ENCODE measurements at places on chromosomes 6 and 20.

DNA sequence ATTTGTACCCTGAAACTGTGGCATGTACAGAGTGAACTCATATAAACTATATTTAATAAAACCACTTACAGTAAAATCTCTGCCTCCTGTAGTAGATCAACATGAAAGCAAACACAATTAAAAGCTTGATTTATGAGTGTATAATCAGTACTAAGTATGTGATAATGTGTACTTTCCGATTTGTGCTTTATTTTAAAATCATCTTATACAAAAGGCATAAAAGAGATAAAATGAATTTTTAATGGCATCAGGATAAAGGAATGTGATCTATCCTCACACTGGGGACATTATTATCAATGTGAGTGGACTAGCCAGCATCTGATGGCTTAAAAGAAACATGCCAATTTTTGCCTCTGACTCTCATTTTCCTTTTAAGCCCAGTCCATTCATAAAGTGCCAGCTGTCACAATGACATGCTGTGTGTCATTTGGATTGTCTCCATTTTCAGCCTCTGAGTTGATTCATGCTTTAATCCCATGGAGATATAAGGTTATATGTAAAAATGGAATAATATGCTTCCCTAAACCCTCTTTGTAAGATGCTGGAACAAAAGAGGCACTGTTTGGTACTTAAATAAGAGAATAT lies 831.6 kb upstream of the EYS start:
- peaks cover under 1% of the 10 kb centered on the region for H3K36me3 ChIP-seq
- H3K27me3 ChIP-seq = no peaks in the 10 kb centered on the region
- no peak for DNase-seq
- no peak overlapping the region for H3K27ac ChIP-seq
- peaks cover 4% of the 10 kb centered on the region for H3K4me1 ChIP-seq

- peaks cover 2% of the 10 kb centered on the region for H3K27me3 ChIP-seq
- no peaks in the 10 kb centered on the region for H3K36me3 ChIP-seq
- H3K4me3 ChIP-seq = no peak overlapping the region
- no peak overlapping the region for H3K27ac ChIP-seq
- DNase-seq = no peak
- H3K4me1 ChIP-seq = peaks cover 9% of the 10 kb centered on the region
Measured at GRCh38 chr6:35477551-35478179, 9.5 kb downstream of the RPL10A start.

GRCh38 chr6:155241966-155242365 lies 21.8 kb upstream of the CLDN20 start:
- H3K27ac ChIP-seq = no peak overlapping the region
- DNase-seq = no peak
- peaks cover 30% of the 10 kb centered on the region for H3K36me3 ChIP-seq
- peaks cover 3% of the 10 kb centered on the region for H3K27me3 ChIP-seq

DNA sequence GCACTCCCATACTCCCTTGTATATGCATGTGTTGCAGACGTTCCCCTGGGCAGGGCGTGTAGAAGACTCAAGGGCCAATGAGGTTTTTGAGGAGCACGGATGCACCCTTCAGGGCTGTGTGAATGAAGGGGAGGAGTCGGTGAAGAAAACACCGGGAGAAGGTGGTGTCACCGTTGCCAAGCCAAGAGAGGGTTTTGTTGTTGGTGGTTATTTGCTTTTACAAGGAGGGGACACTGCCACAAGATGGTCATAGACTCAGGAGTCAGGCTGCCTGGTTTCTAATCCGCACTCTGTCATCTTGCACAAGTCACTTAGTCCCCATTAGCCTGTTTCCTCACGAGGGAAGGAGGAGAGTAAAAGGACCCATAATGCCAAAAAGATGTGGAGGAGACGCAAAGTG lies 124.0 kb downstream of the PXDC1 start:
- H3K4me3 ChIP-seq = no peak overlapping the region
- no peak overlapping the region for H3K27ac ChIP-seq
- no peak for DNase-seq

DNA sequence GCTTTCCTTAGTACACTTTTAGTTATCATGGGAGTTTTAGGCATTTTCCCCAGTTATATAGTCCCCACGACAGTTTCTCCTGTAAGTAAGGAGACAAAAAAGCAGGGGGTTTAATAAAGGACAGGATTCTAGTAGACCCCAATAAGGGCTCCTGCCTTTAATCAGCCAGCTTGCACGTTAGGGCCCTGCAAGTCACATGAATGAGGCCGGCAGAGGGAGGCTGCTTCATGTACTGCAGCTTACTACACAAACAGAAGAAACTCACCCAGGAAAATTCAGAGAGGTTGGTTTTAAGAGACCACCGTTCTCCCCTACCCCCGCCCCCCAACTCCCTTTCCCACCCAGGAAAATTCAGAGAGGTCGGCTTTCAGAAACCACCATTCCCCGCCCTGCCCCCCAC lies 229.7 kb upstream of the MOCS1 start:
- no peaks in the 10 kb centered on the region for H3K36me3 ChIP-seq
- no peaks in the 10 kb centered on the region for H3K4me1 ChIP-seq
- DNase-seq = no peak
- H3K27ac ChIP-seq = no peak overlapping the region

GRCh38 chr6:6798448-6798860 lies 209.9 kb downstream of the LY86 start:
- no peak overlapping the region for H3K4me3 ChIP-seq
- peaks cover 5% of the 10 kb centered on the region for H3K27me3 ChIP-seq
- no peak for DNase-seq
- no peaks in the 10 kb centered on the region for H3K36me3 ChIP-seq
- H3K27ac ChIP-seq = no peak overlapping the region

DNA sequence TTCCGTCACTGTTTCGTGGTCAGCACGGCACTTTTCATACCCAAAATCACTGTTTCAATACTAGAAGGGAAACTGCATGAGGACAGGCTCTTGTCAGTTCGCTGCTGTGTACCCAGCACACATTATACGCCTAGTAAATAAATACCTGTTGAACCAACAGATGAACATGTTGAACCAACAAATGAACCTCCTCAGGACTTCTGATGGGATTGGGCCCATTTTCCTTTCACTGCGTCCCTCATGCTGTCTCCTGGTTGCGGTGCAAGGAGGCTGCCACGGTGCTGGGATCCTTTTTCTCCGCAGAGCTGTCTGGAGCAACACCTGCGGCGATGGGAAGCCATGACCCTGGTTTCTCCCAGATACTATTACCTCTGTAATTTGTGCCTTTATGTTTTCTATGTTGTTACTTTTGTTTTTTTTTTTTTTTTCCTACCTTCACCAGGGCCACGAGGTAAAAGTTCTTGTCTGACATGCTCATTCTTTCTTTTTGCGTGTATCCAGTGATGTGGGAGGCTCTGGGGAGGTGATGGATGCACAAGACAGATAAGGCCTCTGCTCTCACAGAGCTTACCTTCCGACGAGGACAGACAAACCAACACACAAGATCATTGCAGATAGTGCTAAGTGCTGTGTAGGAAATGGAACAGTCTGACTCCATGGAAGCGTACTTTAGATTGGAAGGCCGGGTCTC lies 1.1 kb downstream of the VAPB start:
- peak overlapping the region; percentile 82 for H3K27ac ChIP-seq
- peak overlapping the region; percentile 99 for H3K4me3 ChIP-seq
- H3K27me3 ChIP-seq = peaks cover 7% of the 10 kb centered on the region
- no peak for DNase-seq
- H3K4me1 ChIP-seq = peaks cover 17% of the 10 kb centered on the region

- H3K36me3 ChIP-seq = no peaks in the 10 kb centered on the region
- H3K27me3 ChIP-seq = peaks cover 3% of the 10 kb centered on the region
- no peak overlapping the region for H3K27ac ChIP-seq
Measured at GRCh38 chr6:7154341-7155139, 46.8 kb downstream of the RREB1 start.

- H3K4me3 ChIP-seq = peak overlapping the region; percentile 86
- H3K36me3 ChIP-seq = no peaks in the 10 kb centered on the region
- DNase-seq = no peak
Measured at GRCh38 chr6:96923871-96924493, 546 bp upstream of the KLHL32 start.

- H3K4me3 ChIP-seq = no peak overlapping the region
- no peak for DNase-seq
- H3K27ac ChIP-seq = no peak overlapping the region
- H3K36me3 ChIP-seq = no peaks in the 10 kb centered on the region
- no peaks in the 10 kb centered on the region for H3K4me1 ChIP-seq
Measured at GRCh38 chr6:18400831-18401446, 13.8 kb downstream of the RNF144B start.

GRCh38 chr20:47688385-47689381 lies 96.6 kb downstream of the SULF2 start:
- peaks cover 34% of the 10 kb centered on the region for H3K36me3 ChIP-seq
- peaks cover 3% of the 10 kb centered on the region for H3K27me3 ChIP-seq
- DNase-seq = no peak
- H3K4me3 ChIP-seq = no peak overlapping the region
- peaks cover 3% of the 10 kb centered on the region for H3K4me1 ChIP-seq

- H3K4me1 ChIP-seq = no peaks in the 10 kb centered on the region
- no peak overlapping the region for H3K27ac ChIP-seq
- DNase-seq = no peak
- no peak overlapping the region for H3K4me3 ChIP-seq
Measured at GRCh38 chr6:79423216-79423615, 114.0 kb downstream of the LCA5 start.

DNA sequence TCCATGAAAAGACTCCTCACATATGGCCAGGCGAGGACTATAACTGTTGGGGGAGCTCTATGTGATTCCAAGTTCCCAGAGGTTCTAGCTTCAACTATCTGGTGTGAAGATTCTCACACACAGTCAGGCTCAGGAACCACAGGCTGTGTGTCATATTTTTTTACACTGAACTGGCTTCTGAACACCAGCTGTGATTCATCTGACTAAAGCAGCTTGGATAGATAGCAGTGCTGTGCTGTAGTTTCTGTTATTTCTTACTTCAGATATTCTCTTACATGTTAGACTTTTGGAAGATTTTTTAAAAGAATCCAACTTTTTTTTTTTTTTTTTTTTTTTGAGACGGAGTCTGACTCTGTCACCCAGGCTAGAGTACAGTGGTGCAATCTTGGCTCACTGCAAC lies 140.7 kb upstream of the MCHR2 start:
- H3K4me1 ChIP-seq = no peaks in the 10 kb centered on the region
- H3K36me3 ChIP-seq = peaks cover 16% of the 10 kb centered on the region
- DNase-seq = no peak
- H3K4me3 ChIP-seq = no peak overlapping the region
- H3K27me3 ChIP-seq = no peaks in the 10 kb centered on the region

- no peak for DNase-seq
- peaks cover 7% of the 10 kb centered on the region for H3K4me1 ChIP-seq
- peaks cover 10% of the 10 kb centered on the region for H3K27me3 ChIP-seq
- H3K27ac ChIP-seq = no peak overlapping the region
- no peak overlapping the region for H3K4me3 ChIP-seq
- no peaks in the 10 kb centered on the region for H3K36me3 ChIP-seq
Measured at GRCh38 chr6:44056392-44057237, 70.6 kb downstream of the MRPL14 start.

- no peak for DNase-seq
- peak overlapping the region; percentile 90 for H3K27ac ChIP-seq
- peaks cover 6% of the 10 kb centered on the region for H3K27me3 ChIP-seq
- H3K36me3 ChIP-seq = peaks cover 4% of the 10 kb centered on the region
Measured at GRCh38 chr20:19947611-19948264, 69.4 kb upstream of the NAA20 start.

DNA sequence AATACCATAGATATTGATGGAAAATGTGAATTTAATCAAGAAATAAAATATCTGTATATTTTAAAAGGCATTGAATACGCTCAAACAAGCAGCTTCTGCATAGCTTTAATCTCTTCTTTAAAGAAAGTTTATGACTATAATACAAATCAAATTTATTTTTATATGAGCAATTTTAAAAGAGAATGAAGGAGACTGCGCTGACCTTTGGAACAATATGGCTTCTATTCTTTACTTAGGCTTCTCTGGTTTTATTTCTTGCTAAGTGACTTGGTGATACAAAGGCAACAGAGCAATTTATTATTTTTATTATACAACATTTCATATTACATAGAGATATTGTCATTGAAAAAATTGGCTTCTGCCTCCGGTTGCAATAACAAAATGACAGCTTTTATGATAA lies 776.7 kb downstream of the TBC1D32 start:
- H3K27me3 ChIP-seq = no peaks in the 10 kb centered on the region
- H3K36me3 ChIP-seq = no peaks in the 10 kb centered on the region
- no peak for DNase-seq
- no peaks in the 10 kb centered on the region for H3K4me1 ChIP-seq
- H3K27ac ChIP-seq = no peak overlapping the region

DNA sequence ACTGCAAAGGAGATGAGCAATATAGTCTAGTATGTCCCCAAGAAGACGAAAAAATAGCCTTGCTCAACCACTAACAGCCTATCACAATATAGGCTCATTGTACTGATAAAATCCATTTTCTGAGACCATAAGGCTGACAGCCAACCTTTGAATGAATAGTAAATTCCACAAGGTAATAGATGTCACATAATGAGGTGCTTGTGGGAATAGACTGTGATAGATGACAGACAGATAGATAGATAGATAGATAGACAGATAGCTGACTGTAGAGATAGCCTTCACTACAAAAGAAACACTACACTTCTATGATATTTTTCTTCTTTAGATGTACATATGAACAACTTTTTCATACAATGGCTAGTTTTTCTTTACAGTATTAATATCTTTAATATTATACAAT lies 760.3 kb upstream of the NRSN1 start:
- peaks cover 1% of the 10 kb centered on the region for H3K4me1 ChIP-seq
- no peak overlapping the region for H3K27ac ChIP-seq
- H3K36me3 ChIP-seq = peaks cover 6% of the 10 kb centered on the region
- H3K27me3 ChIP-seq = no peaks in the 10 kb centered on the region
- no peak for DNase-seq

DNA sequence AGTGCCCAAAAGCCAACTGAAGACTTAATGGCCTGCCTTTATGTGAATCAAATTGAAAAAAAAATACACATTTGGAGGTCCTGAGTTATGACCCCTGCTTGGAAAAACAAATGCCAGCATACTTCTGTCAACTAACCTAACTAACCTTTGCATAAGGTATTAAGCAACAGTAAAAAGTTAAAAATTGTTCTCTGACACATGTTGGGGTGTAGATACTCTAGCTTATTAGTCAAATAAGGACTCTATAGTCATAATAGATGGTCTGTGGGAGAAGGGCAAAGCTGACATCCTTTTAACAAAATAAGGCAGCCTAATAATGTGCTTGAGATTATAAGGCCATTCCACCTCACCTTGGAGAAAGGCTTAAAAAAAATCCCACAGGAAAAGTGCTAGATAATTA lies 140.5 kb downstream of the HIVEP2 start:
- no peak for DNase-seq
- no peak overlapping the region for H3K27ac ChIP-seq
- H3K27me3 ChIP-seq = no peaks in the 10 kb centered on the region
- no peaks in the 10 kb centered on the region for H3K36me3 ChIP-seq

GRCh38 chr6:41687501-41688175 lies 47.8 kb downstream of the TFEB start:
- peaks cover 2% of the 10 kb centered on the region for H3K27me3 ChIP-seq
- no peaks in the 10 kb centered on the region for H3K36me3 ChIP-seq
- no peak for DNase-seq
- H3K27ac ChIP-seq = no peak overlapping the region
- no peak overlapping the region for H3K4me3 ChIP-seq
- no peaks in the 10 kb centered on the region for H3K4me1 ChIP-seq

- DNase-seq = peak; percentile 56
- H3K27me3 ChIP-seq = peaks cover 14% of the 10 kb centered on the region
- H3K27ac ChIP-seq = no peak overlapping the region
- no peaks in the 10 kb centered on the region for H3K36me3 ChIP-seq
- peak overlapping the region; percentile 87 for H3K4me3 ChIP-seq
- peaks cover 9% of the 10 kb centered on the region for H3K4me1 ChIP-seq
Measured at GRCh38 chr6:142945446-142946180, 637 bp upstream of the HIVEP2 start.

GRCh38 chr6:167506443-167507301 lies 181.8 kb downstream of the TTLL2 start:
- H3K4me1 ChIP-seq = peaks cover 22% of the 10 kb centered on the region
- peaks cover 4% of the 10 kb centered on the region for H3K36me3 ChIP-seq
- peaks cover 8% of the 10 kb centered on the region for H3K27me3 ChIP-seq
